Activated naive CD8-positive, alpha-beta T cell treated with anti-CD3 and anti-CD28 coated beads, Interleukin-2, amount 10 ng/mL, durations not matched to agents 7 days and 5 days (primary cell): ENCODE measurements at places on chromosomes 2 and 18. TPM values are rescaled to one million over a fixed set of nuclear protein-coding genes. Genes with fewer than 3 reads are reported as not detected.

DNA sequence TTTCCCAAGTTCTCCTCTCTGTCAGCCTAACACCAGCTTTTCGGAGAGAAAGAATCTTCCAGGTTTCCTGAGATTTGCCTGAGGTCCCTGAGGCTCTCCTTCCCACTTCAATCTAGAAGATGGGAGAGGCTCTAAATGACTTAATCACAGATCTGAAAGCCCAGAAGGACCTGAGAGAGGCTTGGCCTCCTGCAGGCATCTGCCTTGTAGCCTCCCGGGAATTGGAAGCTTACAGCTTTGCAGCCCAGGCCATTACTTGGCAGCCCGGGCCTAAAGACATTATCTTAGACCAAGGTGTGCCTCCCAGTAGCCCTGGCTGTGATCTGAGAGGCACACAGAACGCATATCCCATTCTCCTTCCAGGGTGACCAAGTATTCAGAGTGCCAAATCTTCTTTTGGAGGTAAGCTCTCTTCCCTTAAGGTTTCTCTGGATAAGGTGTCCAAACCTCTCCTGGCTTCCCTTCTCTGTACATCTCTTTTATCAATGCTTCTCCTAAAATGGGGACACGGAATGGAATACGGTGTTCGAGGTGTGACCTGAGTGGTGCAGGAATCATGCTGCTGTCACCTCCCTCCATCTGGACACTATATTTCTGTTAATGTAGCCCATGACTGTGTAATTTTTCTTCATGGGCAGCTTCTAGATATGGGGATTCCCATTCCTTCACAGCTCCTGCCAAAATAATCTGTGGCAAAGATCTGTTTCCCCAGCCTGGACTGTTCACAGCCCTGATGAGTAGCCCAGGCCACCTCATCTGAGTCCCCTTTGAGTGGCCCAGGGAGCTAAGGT is 16.0 kb downstream of the CTIF start:
- H3K36me3 ChIP-seq: no peaks in the 10 kb centered on the region
- H3K27me3 ChIP-seq: peaks cover 10% of the 10 kb centered on the region
- H3K4me1 ChIP-seq: peaks cover 3% of the 10 kb centered on the region
- no peak overlapping the region for H3K27ac ChIP-seq

Gene NAT8
- not detected for total RNA-seq

Gene VWA3B
- not detected for total RNA-seq

Gene TMEM178A
- total RNA-seq: 0.17 TPM
